ENCODE measurements at places on chromosomes 6 and 20.
A peak's percentile ranks its signal among the peaks of the same experiment; 100 is the strongest.

- DNase-seq: no peak
Measured at GRCh38 chr6:81552644-81553043, 199.8 kb downstream of the TENT5A start.

GRCh38 chr20:33694639-33695012, 8.4 kb upstream of the E2F1 start:
- no peak for DNase-seq

GRCh38 chr6:132499757-132500156, 13.2 kb downstream of the STX7 start:
- DNase-seq: no peak

DNA sequence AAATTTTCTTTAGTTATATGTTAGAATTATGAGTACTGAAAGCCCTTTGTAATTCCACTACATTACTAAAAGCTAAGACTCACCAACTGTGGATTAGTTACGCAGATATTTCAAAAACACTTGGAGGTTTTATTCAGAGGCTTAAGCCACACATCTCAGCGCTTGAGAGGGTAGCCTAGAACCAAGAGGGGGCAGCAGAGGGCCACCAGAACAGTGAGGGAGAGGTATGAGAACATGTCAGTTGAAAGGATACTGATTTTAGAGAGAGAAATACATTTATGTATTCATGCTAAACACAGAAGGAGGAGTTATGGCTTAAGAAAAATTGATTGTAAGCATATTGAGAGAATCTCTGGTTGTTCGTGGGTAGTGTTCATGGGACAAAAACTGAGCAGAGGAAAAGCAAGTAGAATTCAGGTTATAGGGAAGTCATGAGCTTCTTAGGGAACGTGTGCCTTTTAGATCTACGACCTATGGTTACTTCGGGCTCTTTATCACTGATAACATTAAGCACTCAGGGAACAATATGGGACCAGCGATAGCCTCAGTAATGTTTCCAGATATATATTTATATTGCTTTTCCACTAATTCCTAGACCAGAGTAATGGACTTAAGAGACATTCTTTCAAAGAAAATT, 20.4 kb upstream of the SERINC1 start:
- DNase-seq: peak; percentile 31

DNA sequence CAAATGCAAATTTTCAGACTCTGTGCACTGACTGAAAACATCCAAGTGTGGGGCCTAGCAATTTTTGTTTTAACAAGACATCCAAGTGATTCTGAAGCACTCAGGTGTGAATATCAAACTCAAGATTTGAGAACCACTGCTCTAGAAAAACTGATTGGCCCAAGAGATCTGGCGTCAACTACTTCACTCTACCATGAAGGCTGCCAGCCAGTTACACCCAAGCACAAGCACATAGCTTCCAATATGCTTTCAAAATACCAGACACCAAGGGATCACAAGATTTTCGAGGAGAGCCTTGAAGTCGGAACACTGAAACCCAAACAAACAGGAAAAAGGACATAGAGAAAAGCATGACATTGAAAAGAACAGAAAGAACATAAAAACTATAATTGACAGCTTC, 140.2 kb downstream of the PTCHD4 start:
- DNase-seq: no peak

DNA sequence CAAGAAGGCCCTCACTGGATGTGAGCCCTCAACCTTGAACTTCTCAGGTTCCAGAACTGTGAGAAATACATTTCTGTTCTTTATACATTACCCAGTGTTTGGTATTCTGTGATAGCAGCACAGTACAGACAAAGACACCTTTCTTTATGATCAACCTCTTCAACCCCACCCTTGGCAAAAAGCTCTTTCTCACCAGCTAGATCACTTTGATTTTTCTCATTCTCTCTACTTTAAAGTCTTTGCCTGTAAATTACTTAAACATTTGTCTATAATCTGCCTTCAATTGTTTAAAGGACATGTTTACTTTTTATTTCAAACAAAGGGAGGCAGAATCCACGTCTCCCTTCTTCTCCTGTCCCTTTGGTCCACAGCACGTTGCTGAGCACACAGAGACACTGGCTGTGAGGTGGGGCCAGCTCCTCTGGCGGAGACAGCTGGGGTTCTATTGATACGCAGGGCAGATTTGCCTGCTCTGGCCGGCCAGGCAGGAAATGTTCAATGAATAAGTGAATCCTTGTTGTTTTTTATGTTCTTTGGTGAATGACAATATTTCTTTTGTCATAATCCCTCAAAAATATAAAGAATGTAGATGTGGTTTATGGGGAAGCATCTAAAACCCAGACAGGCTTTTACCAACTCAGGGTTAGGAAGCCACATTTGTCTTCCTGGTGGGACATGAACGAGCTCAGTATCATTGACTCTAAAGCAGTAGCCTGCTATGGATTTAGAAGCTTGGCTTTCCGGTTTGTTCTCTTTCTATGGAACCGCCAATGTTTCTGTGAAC, 52.9 kb downstream of the NEDD9 start:
- no peak for DNase-seq

DNA sequence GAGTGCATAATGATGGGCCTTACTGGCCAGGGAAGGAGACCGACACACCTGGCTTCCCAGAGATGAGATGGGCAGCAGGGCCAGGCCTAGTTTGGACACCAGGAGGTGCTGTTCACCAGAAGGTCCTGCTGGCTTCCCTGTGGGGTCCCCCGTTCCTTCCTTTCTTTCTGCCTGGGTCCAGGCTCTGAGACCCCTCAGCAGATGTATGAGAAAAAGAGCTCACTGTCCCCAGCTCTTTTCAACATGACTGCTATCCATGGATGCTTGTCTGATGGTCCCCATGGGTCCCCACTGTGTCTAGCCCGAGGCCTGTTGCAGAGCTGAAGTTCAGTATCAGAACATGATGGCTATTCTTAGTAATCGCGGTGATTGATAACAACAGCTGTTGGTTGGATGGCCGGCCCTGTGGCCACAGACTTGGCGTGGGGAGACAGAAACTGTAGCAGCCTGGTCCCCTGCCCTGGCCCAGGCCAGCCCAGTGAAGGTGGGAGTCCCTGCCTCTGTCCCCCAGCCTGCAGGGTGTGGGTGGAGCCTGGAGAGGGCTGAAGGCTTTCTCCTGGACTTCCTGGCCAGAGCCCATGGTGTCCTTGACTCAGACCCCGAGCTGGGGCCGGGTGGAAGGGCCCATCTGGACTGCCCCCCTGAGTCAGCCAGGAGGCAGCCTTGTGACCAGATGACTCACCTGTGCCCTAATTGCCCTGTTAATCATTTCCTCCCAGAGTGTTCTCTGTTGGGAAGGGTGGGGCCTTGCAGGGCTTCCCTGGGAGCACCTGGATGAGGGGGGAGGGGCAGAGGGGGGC, 9.9 kb upstream of the BAK1 start:
- peak; percentile 39 for DNase-seq

- DNase-seq: no peak
Measured at GRCh38 chr6:46528961-46529750, 37.9 kb upstream of the RCAN2 start.

DNA sequence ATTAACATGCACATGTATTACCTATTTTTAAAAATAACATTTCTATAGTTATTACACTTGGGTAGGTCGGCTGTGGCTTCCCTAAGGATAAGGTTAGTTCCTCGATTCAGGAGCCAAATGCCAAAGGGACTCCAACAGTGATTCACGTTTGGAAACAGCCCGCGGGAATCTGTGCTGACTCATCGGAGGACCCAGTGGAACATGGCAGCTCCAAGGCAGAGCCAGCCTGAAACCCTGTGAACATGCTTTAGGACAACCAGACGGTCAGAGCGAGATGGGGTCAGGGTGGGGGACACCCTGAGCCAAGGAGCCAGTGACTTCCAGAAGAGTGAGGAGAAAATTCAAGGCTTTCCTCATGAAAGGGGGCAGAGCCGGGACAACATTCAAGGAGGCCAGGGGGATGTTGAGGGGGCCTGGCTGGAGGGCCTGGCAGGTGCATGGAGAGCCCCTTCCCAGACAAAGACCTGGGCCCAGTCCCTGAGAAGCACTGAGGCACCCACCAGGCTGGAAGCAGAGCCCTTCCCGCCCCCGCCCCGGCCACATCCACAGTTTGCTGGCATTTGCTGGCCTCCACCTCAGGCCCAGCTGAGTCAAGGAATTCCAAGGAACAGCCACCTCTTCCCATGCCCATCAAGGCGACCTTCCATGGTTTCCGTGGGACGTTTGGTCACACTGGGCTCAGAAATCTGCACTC, 133.2 kb downstream of the SNX5 start:
- DNase-seq: peak; percentile 51

DNA sequence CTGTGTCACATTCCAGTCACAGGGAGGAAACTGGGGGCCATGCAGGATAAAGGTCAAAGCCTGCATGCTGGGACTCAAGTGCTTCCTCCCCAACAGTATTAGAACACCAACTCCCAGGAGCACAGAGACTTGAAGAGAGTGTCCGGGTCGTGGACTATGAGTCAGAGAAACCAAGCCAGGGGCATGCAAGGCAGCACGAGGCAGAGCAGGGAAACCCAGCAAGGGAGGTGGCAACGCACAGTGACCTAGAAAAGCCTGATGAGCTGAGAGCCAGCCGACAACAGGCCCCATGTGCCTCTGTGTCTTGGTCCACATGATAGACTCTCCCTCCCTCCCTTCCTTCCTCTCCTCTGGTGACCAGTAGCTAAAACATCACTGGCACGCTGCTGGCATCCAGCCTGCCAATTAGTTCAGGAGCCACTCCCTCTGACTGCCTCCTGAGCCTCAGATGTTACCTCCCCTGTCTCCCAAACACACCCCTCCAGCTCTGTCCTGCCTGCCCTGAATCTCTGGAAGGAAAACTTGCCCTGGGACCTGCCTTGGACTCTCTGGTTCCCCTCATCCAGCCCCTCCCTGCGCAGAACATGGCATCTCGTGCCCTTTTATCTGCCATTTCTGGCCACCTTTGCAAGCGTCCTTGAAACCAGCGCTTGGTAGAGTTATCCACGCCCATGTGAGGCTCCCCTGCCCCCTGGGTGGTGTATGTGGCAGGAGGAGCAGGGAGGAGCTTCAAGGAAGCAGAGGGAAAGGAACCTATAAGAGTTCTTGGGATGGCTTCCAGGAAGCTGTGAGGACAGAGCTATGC, 16.2 kb upstream of the RNF39 start:
- DNase-seq: peak; percentile 19

GRCh38 chr6:48567016-48567415, 456.0 kb upstream of the PTCHD4 start:
- DNase-seq: peak; percentile 4

GRCh38 chr6:33419580-33420490, at the start of gene SYNGAP1:
Gene SYNGAP1, plus strand, starts transcription at chr6:33420065. Its CDS starts 200 bp downstream, at chr6:33420265.
- DNase-seq: no peak

GRCh38 chr6:30319146-30319835, 7.4 kb upstream of the TRIM39 start:
- no peak for DNase-seq

GRCh38 chr6:92687278-92687677, 732.1 kb downstream of the EPHA7 start:
- DNase-seq: no peak

GRCh38 chr6:16767765-16768476, 6.7 kb upstream of the ATXN1 start:
- no peak for DNase-seq

DNA sequence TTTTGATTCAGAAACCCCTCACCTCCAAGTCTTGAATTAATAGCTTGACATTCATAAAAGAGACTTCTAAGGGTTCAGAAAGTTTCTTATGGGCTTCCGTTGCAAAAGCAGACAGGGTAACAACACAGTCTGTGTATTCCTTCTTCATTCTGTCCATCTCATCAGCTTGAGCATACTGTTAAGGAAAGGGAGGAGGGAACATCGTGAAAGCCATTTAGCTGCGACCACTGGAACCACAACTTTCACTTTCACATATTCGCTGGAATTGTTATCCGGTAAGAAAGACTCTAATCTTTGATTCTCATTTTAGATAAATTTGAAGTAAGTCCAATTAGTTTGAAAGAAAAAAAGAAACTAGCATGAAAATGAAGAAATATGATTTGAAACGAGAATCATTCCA, 174.4 kb downstream of the SYNE1 start:
- no peak for DNase-seq

- no peak for DNase-seq
Measured at GRCh38 chr6:37495244-37495934, 4.3 kb downstream of the CCDC167 start.

GRCh38 chr6:34423254-34423653, 2.6 kb downstream of the RPS10 start:
- DNase-seq: no peak

DNA sequence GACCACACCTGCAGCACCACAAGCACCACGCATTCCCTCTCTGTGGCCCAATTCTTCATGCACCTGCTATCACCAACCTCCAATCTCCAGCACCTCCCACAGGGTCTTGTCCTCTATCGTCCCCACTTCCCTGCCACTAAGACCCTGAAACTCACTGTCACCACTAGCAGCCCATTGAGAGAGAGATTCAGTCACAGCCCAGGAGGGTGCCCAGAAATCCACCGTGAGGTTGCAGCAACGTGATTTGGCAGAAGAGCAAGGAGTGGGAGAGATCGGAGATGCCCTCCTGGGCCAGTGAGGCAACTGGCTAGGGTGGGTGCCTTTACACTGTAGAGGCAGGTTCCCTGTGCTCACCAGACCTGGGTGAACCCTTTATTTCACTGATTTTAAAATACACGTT, 90.1 kb downstream of the ANKRD60 start:
- no peak for DNase-seq

DNA sequence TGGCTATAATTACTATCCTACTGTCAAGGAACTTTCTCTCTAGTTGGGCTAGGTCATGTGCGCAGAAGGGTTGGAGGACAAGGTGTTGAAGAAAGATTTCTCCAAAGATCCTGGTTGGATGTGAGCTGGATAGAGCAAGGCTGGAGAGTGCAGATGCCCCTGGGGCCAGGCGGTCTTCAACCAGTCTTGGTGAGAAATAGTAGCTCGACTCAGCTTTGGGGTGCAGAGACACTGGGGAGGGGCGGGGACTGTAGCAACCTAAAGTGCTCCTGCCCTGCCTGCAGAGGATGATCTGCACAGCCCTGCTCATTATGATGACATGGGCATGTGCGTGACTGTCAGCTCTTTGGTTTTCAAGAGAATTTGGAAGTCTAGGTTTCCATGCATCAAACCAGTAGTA, 35.9 kb downstream of the PHACTR3 start:
- DNase-seq: no peak

GRCh38 chr20:22728146-22728745, 143.9 kb upstream of the FOXA2 start:
- DNase-seq: no peak

- DNase-seq: peak; percentile 90
Measured at GRCh38 chr6:108737594-108738546, 110.4 kb upstream of the ARMC2 start.

DNA sequence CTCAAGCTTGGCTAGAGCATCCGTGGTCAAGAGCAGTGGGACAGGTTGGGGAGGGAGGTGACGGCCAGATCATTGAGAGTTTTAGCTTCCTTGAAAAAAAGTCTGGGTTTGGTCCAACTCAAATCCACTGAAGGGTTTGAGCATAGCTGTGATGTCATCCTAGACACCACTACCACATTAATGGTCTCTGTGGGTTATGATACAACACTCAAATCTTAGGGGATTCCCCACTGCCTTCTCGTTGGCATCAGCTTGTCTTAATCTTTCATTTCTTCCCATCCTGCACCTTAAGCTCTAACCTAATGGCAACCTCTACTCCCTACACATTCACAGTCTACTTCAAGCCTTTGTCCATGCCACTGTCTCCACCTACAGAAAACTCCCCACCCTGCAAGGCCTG, 77.3 kb downstream of the BMP6 start:
- no peak for DNase-seq

All from skeletal muscle cell (primary cell).